ENCODE measurements at places on chromosomes 4 and X. TPM values are rescaled to one million over a fixed set of nuclear protein-coding genes. Genes with fewer than 3 reads are reported as not detected.

DNA sequence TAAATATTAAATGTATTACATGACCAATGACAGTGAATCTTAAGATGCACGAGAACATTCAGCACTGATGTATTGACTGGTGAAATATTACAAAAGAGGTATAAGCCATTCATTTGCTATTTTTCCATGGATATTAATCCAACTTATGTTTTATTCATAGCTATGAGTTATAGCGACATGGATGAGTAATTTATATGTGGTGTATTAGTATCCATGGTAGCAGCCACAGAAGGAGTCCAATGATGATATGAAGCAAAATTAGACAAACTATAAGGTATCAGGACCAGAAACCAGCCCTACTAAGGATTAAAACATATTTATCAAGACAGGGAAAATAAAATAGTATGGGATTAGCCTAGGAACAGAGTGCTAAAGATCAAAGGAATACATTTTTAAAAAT lies 50.7 kb downstream of the THAP9 start:
- H3K4me3 ChIP-seq = no peak overlapping the region
- no peak for DNase-seq
- no peaks in the 10 kb centered on the region for H3K27me3 ChIP-seq
- H3K27ac ChIP-seq = no peak overlapping the region
- H3K4me1 ChIP-seq = no peaks in the 10 kb centered on the region

- peaks cover 19% of the 10 kb centered on the region for H3K4me1 ChIP-seq
- no peak overlapping the region for H3K27ac ChIP-seq
- no peak overlapping the region for H3K4me3 ChIP-seq
Observed at GRCh38 chr4:113976741-113977525, 2.5 kb downstream of the ARSJ start.

DNA sequence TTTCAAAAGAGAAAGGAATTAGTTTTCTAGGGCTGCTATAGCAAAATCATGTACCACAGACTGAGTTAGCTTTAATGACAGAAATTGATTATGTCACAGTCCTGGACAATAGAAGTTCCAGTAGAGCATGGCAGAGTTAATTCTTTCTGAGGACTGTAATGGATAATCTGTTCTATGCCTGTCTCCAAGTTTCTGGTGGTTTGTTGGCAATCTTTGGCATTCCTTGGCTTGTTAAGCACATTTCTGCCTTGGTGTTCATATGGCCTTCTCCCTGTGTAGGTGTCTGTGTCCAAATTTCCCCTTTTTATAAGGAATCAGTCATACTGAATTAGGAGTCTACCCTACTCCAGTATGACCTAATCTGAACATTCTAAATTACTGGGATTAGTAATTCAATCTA lies 336.1 kb upstream of the PABPC4L start:
- H3K27me3 ChIP-seq = no peaks in the 10 kb centered on the region
- no peaks in the 10 kb centered on the region for H3K4me1 ChIP-seq
- no peaks in the 10 kb centered on the region for H3K36me3 ChIP-seq
- no peak for DNase-seq

DNA sequence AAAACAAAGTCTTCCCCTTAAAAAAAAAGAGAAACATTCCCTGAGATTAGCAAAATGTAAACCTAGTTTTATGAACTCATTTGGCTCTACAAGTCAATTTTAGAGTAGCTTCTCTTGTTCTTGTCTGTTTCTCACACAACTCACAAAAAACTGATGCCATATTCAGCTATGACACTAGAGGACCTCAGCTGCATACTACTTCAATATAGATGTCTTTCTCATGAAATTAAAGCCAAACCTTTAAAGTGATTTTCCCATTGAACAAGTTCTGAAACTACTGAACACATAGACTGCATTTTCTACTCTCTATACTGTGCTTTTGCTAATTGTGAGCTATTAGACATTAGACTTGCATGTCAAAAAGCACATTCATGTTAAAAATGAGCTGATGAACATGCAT lies 49.8 kb downstream of the TBCK start:
- no peak overlapping the region for H3K4me3 ChIP-seq
- peaks cover 6% of the 10 kb centered on the region for H3K4me1 ChIP-seq
- H3K36me3 ChIP-seq = peaks cover 1% of the 10 kb centered on the region
- H3K27me3 ChIP-seq = no peaks in the 10 kb centered on the region

DNA sequence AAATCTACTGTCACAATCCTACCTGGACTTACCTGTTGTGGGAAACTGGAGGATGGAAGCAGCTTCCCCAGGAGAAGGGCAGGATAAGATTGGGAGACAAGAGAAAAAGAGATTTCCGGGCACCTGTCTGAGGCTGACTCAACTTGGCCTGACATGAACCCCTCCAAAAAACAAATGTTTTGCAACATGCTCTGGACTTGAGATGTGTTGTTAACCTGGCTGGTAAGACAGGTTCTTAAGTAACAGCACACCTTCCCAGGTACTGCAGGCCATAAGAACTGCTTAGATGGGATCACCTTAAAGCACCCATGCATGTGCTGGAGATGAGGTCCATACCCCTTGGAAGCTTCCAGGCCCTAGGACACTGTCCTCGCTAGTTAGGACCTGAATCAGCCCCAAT lies 4.4 kb upstream of the SMIM43 start:
- DNase-seq = no peak
- no peak overlapping the region for H3K4me3 ChIP-seq
- H3K36me3 ChIP-seq = no peaks in the 10 kb centered on the region
- H3K27me3 ChIP-seq = peaks cover 69% of the 10 kb centered on the region
- peaks cover 7% of the 10 kb centered on the region for H3K4me1 ChIP-seq
- no peak overlapping the region for H3K27ac ChIP-seq

DNA sequence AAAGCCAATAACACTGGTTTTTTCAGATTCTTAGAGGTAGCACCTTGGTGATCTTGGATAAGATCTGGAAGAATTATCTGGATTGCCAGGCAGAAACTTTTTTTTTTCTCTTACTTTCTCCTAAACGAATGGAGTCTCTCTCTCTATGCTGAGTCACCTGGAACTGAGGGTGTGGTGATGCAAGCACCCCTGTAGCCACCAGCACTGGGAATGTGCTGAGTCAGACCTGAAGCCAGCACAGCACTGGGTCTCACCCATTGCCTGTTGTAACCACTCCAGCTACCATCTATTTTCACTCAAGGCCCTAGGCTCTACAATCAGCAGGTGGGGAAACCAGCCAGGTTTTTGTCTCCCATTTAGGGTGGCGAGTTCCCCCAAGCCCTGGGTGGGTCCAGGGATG lies 923.8 kb downstream of the RAPGEF2 start:
- DNase-seq = no peak
- H3K4me3 ChIP-seq = no peak overlapping the region
- no peaks in the 10 kb centered on the region for H3K4me1 ChIP-seq

DNA sequence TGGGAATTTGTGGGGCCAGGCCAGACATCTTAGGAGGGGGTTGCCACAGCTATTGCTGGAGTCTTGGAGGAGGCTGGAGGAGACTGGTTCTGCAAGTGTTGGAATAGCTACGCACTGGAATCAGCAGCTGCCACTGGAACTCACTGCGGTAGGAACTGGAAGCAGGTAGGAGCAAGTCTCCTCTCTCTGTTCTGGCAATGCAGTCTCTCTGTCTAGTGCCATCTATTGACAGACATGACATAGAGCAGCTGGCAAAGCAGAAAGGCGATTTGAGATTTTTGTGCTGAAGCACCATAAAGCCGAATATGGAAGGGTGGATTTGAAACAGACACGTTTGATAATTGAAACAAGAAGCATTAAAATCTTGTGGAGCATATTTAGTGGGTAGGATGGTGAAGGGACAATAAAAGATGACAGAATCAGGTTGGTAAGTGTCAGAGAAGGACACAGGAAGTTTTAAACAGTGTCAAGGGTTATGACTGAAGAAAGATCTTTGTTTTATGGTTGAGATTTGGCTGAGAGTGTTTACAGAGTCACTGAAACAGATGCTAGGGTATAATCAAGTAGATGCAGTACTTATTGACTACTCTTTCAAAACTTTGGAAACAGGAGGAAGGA lies 23.5 kb upstream of the SYNPO2 start:
- no peaks in the 10 kb centered on the region for H3K27me3 ChIP-seq
- no peak overlapping the region for H3K4me3 ChIP-seq
- H3K4me1 ChIP-seq = no peaks in the 10 kb centered on the region
- no peak overlapping the region for H3K27ac ChIP-seq

DNA sequence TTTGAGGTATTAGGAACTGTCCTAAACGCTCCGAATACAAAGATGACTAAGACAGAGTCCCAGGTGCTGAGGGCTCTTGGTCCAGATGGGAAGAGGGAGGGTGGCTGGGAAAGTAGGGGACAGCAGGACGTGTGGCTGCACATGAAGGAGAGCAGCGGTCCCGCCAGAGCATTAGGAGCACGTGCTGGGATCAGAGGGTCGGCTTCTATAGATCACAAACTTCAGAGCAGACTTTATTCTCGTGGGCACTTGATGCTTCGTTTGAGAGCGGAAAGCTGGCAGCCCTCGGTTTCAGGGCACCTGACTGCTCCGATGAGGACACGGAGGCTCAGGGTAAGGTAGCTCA lies 26.1 kb downstream of the ZBTB49 start:
- H3K27me3 ChIP-seq = no peaks in the 10 kb centered on the region
- DNase-seq = no peak
- H3K4me3 ChIP-seq = no peak overlapping the region

- no peaks in the 10 kb centered on the region for H3K36me3 ChIP-seq
- H3K27ac ChIP-seq = no peak overlapping the region
- H3K27me3 ChIP-seq = no peaks in the 10 kb centered on the region
- no peaks in the 10 kb centered on the region for H3K4me1 ChIP-seq
Observed at GRCh38 chr4:54723820-54724219, 66.1 kb downstream of the KIT start.

- H3K4me3 ChIP-seq = no peak overlapping the region
- no peak overlapping the region for H3K27ac ChIP-seq
- H3K27me3 ChIP-seq = no peaks in the 10 kb centered on the region
- DNase-seq = no peak
Observed at GRCh38 chr4:55386840-55387239, 8.9 kb upstream of the TMEM165 start.

DNA sequence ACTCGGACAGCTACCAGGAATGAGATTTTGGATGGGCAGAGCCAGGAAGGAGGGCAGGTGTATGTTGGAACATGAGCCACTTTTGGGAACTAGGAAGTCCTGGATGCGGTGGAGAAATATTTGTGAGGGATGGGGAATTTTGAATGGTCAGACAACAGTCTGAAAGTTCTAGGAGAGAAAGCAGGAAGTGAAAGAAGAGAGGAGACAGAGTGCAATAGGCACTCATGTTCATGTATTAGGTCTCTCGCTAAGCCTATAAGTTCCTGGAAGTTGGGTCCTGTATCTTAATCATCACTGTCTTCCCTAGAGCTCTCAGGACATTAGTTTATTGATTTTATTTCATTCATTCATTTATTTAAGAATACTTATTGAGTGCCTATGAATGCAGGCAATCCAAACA lies 65.7 kb upstream of the CITED1 start:
- H3K4me1 ChIP-seq = no peaks in the 10 kb centered on the region
- H3K27me3 ChIP-seq = peaks cover 9% of the 10 kb centered on the region
- no peak overlapping the region for H3K27ac ChIP-seq
- no peak overlapping the region for H3K4me3 ChIP-seq
- H3K36me3 ChIP-seq = no peaks in the 10 kb centered on the region

- no peak overlapping the region for H3K4me3 ChIP-seq
- no peaks in the 10 kb centered on the region for H3K36me3 ChIP-seq
- no peak overlapping the region for H3K27ac ChIP-seq
- peaks cover 59% of the 10 kb centered on the region for H3K27me3 ChIP-seq
- no peak for DNase-seq
Observed at GRCh38 chr4:154506253-154506652, 14.7 kb upstream of the DCHS2 start.

DNA sequence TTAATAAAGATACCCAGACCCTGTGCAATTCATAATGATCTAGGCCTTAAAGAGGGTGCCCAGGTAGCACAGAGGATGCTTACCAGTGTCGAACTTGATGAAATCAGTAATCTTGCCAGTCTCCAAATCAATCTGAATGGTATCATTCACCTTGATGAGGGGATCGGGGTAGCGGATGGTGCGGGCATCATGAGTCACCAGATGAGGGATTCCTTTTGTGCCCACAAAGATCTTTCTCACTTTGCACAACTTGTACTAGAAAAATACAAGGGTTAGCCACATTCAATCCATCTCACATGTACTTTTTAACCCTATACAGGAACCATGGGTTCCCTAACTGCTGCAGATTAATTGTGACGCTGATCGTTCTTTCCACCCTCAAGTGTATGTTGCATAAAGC lies 3.3 kb downstream of the RPS4X start:
- peak overlapping the region; percentile 89 for H3K4me3 ChIP-seq
- peak; percentile 56 for DNase-seq
- peaks cover 1% of the 10 kb centered on the region for H3K27me3 ChIP-seq
- peaks cover 78% of the 10 kb centered on the region for H3K4me1 ChIP-seq
- peak overlapping the region; percentile 98 for H3K27ac ChIP-seq

DNA sequence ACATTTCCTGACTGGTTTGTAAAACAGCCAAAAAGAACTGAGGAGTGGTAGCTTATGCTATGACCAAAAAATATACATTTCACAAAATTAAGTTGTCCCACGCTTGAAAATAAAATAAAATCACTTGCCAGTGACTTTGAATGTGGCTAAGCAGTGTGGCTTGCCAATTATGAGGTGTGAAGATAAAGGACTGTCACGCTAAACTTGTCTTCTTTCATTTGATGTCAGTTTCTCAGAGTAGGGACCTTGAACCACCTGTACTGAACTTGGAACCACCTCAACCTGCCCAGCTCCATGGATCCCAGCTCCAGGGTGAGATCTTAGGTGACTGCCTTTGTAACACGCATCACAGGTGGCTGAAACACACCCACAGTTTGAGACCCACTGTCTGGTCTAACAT lies 113.7 kb upstream of the TBL1X start:
- H3K27me3 ChIP-seq = peaks cover 7% of the 10 kb centered on the region
- H3K27ac ChIP-seq = no peak overlapping the region
- no peak overlapping the region for H3K4me3 ChIP-seq
- H3K4me1 ChIP-seq = peaks cover 36% of the 10 kb centered on the region

DNA sequence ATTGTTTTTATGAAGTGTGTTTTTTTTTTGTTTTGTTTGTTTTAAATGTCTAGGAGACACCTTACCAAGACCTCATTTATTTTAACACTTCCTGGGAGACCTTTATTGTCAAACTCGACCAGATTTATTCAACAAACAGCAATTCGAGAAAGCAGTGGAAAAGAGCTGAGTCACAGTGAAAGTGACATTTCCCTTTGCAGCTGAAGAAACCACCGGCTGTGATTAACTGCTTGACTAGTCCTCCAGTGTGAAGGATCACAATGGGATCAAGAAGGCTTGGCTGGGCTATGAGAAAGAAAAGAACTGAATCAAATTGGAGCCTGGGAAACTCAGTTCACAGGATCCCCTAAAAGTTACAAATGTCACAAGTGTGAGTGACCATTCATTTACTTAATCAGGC lies 11.9 kb upstream of the ADH7 start:
- H3K27ac ChIP-seq = no peak overlapping the region
- H3K36me3 ChIP-seq = no peaks in the 10 kb centered on the region
- H3K4me3 ChIP-seq = no peak overlapping the region
- DNase-seq = peak; percentile 7

The NEUROG2 gene
- 0.23 TPM for total RNA-seq

The EDNRA gene
- 0.69 TPM for total RNA-seq

The DDX3X gene
- total RNA-seq = 251 TPM

The OPRPN gene
- not detected for total RNA-seq

The CT55 gene
- not detected for total RNA-seq

The GAGE2A gene
- not detected for total RNA-seq

The GPR50 gene
- total RNA-seq = not detected
